Bone marrow (tissue), 2 donors: ENCODE measurements at places on chromosomes 7 and 10.

DNA sequence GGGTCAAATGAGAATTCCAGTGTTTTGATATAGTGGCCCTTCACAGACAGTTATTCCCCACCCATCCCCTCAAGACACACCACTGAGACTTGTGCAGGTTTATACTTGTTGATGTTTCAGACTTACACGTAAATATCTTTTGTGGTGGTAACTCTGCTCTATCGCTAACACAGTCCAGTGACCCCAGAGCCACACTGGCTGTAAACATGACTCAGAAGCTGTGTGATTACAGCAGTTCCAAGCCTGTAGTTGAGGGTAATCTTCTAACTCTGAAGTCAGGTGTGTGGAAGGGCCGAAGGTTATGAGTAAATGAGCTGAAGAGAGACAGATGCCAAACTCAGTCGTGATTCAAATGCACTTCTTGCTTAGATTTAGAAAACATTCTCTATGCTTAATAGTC, 19.4 kb downstream of the NOBOX start:
- DNase-seq, result no peak

DNA sequence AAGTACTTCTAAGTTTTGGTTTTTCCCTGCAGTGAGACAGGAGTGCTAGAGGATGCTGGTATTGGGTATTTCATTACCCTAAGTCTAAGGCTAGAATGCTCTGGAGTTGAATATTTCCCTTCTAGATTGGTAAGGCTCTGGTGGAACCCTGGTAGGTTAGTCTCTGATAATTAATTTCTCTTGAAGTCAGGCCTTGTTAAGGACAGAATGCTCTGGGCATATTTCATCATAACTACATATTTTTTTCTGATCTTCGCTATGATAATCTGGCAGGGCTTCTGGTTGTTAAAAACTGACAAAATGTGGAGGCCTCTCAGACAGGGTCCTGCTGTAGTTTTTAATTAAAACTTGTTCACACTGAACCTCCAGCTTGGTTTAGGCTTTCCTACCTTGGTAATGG, 83.8 kb downstream of the CDK13 start:
- DNase-seq, result no peak

GRCh38 chr7:155843426-155844018, 31.3 kb upstream of the SHH start:
- DNase-seq, result no peak

- no peak for DNase-seq
Observed at GRCh38 chr7:7178906-7179305, 3.4 kb upstream of the C1GALT1 start.

DNA sequence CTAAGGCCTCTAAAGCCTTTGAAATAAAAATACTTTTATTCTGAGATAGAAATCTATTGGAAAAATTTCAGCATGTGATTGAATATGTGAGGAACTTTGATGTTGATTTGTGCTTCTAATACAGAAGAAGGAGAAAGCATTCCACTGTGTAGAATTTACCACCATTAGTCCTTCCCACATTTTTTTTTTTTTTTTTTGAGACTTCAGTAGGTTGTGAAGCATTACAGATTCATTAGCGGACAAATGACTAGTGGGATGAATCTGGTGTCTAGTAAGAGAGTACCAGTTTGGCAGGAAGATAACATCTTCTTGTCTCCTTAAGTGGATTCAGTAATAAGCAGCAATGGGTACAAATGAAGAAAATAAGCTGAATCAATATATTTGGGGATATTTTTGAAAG, 95.5 kb downstream of the ANKRD30A start:
- no peak for DNase-seq

GRCh38 chr7:6293202-6293601, 20.8 kb upstream of the CYTH3 start:
- no peak for DNase-seq

DNA sequence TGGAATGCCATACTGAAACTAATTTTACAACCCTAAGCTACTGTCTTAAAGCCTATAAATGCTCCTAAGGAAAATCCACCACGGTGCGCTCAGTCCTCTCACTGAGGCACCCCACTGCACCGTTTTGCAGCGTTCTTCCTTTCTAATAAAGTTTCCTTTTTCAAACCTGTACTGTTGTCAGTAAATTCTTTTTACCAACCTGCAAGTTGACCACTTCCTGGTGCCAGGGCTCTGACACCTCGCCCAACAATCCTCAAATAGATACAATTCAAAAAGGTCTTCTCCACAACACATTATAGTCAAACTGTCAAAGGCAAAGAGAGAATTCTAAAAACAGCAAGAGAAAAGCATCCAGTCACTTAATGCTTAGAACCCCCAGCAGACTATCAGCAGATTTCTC, 42.8 kb downstream of the HERPUD2 start:
- DNase-seq, result no peak

DNA sequence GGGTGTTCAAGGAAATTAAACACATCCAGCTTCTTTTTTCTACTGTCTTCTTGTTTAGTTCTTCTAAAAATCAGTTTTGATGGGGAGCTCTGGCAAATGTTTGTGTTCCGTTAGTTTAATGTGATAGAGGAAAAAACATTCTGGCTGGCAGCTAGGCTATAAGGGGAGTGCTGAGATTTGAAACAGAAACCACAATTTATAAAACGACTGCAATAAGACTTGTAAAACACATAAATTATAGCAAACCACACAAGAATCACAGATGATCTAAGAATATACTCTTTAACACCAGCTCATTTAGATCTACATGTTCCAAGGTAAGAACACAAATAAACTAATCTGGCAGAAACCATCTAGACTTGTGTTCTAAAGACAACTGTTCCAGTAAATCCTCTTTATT, 425.5 kb downstream of the CNTNAP2 start:
- no peak for DNase-seq

DNA sequence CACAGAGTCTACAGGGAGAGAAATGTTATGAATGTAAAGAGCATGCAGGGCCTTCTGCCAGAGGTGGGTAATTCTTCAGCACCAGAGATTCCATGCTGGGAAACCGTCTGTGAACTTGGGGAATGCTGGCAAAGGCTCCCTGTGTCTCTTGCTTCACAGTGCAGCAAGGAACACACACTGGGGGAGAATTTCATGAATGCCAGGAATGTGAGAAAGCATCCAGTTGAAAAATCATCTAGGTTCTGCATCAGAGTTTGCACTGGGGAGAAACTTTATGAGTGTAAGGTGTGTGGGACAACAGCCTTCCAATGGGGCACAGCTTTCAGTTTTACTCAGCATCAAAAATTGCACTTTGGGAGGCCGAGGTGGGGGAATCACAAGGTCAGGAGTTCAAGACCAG, 224.3 kb upstream of the IGFBP3 start:
- DNase-seq, result no peak

GRCh38 chr7:128073671-128074310, 42.6 kb upstream of the LRRC4 start:
- DNase-seq, result no peak

- no peak for DNase-seq
Observed at GRCh38 chr7:158726277-158726807, 21.7 kb upstream of the NCAPG2 start.

- no peak for DNase-seq
Observed at GRCh38 chr10:51397695-51398094, 301.7 kb downstream of the CSTF2T start.

- no peak for DNase-seq
Observed at GRCh38 chr10:94316560-94316959, 46.2 kb downstream of the NOC3L start.

- no peak for DNase-seq
Observed at GRCh38 chr10:113561214-113561613, 8.4 kb downstream of the HABP2 start.

DNA sequence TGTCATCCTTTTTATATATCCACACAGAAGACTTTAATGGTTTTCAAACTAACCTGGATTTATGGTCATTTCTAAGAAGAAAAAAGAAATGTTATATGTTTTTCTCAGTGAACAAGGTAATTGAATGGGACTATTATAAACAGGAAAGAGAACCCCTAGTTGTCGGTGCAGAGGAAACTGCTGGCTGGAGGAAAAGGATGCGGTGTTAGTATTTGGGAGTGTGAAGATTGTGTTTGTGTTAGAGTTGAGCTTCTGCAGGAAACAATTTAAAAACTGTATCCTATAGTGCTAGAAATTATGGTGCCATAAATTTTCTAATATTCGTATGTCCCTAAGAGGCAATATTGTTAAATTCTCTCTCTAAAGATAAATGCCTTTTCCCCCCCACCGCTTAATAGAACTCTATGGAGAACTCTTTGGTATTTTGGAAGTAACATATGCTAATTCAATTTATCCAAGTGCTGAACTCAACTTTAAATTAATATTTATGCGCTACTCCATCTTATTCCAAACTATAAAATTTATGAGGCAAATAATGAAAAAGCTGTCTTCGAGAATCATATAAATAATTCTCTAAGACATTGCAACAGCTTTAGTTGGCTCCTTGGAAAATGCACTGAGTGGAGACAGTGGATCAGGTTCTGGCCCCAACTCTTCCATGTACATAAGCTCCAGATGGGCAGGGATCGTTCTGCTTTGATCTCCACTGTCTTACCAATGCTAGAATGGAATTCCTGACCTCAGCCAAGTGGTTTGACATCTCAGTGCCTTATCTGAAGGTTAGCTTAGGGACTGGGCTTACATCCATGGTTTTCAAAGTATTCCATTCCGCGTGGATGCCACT, 5.6 kb downstream of the BZW2 start:
- DNase-seq, result no peak

DNA sequence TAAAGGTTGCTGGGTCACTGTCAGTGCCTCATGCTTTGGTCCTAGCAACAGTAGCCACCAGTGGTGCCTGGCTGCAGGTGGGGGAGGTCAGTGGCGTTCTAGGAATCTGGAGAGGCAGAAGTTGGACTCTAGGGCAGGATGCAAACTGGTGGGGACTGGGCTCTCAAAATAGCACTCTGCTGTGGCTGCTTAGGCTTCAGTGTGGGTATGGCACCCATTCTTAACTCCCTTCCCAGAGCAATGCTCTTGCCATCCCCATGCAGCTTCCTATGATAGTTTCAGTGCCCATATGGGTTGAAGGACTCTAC, 330.8 kb downstream of the PCDH15 start:
- DNase-seq, result no peak

DNA sequence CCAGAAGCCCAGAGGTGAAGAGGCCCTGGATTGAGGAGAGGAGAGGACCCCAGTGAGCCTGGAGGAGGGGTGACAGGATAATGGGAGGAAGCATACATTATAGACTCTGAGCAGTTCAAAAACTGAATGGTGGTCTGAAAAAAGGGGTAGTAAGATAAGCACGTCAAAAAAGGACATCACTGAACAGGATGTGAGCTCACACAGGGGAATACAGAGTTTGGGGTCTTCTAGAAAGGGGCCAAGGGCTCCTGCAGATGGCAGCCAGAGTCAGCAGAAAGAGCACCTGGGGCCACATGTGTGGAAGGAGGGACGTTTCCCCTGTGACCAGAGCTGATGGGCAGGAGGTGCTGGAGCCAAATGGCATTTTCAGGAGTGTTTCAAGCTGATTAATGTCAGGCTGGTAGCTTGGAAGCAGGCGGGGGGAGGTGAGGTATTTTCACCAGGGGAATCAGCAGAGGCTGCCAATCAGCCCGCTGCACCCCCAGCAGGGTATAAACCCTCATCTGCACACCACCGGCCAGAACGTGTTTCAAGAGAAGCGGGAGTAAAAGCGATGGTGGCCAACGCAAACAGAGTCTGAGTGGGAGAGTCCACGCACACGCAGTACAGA, 85.8 kb downstream of the TNS3 start:
- DNase-seq, result no peak

DNA sequence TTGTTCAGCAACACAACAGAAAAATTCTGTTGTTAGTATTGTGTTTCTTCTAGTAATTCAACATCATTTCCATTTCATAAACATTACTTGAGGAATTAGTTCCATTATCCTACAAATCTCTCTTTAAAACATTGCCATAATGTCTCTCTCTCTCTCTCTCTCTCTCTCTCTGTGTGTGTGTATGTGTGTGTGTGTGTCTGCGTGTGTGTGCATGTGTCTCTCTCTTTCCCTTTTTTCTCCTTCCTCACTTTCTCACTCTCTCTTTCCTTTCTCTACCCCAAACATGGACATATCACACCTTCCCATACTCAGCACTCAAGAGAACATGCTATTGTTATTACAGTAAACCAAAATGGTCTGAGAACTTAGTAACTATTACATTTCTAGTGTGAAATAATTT, 16.6 kb downstream of the LRRTM3 start:
- DNase-seq, result no peak

GRCh38 chr7:104240401-104240800, 32.6 kb upstream of the ORC5 start:
- DNase-seq, result no peak

- DNase-seq, result no peak
Observed at GRCh38 chr10:84879991-84880390, 551.6 kb downstream of the CCSER2 start.

DNA sequence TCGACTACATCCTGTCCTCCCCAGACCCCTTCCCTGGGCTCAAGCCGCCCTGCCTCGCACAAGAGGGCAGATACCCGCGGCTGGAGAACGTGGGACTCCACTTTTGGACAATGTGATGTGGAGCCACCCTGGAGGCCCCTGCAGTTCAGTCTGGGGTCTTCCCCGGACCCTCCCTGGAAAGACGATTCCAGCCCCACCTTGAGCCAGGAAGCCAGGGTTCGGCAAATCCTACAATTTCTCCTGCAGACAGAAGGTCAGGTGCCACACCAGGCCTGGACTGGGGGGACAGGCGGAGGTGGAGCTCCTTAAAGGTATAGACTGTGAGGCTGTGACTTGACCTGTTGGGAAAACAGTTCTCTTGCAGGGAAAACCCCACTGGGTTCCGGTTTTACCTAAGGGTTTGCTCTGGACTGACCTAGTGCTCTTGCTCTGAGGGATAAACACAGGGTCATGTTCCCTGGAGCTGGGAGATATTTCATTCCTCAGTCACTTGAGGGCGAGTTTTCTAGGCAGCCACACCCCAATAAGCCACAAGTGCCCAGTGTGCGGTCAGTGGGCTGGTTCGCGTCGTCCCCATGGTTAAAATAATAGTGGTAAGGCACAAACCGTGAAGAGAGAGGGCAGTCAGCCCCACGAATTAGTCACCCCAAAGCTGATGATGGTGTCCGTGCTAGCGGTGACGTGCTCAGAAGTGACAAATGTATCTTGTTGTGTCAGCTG, 1.6 kb downstream of the FOXL3 start:
- no peak for DNase-seq

GRCh38 chr7:155983176-155983815, 171.0 kb upstream of the SHH start:
- no peak for DNase-seq

GRCh38 chr10:105797234-105797890, 1156.3 kb downstream of the SORCS3 start:
- DNase-seq, result no peak

GRCh38 chr10:71530781-71531180, 134.1 kb downstream of the CDH23 start:
- no peak for DNase-seq

DNA sequence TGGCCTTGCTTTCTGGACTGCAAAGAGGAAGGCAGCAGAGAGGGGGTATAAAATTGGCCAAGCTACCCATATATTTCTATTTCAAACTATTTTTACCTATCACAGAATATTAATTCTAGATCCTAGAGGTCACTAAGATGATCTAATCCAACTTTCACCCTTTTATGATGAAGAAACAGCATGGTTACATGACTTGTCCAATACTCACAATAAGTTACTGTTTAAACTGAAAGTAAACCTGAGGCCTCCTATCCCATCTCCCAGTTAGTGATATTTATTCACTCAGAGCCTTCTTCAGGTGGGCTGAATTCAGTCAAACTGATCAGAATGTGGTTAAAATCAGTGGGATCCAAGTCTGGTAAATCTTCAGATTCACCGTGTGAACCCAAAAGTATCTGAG, 1345.1 kb downstream of the XPNPEP1 start:
- no peak for DNase-seq
